Activated CD4-positive, alpha-beta T cell treated with anti-CD3 and anti-CD28 coated beads, Interleukin-2, amount 10 ng/mL, durations not matched to agents 24 days and 14 days (primary cell): ENCODE measurements at places on chromosomes 7 and 10.

- DNase-seq = no peak
These were observed 22.0 kb downstream of the PPP1R3C start for GRCh38 chr10:91610919-91611318.

GRCh38 chr10:36089790-36090440, 447.8 kb upstream of the FZD8 start:
- DNase-seq = no peak

GRCh38 chr7:156038345-156038744, 226.1 kb upstream of the SHH start:
- DNase-seq = no peak

GRCh38 chr10:69272624-69273023, 5.7 kb upstream of the HK1 start:
- DNase-seq = no peak

- DNase-seq = no peak
These were observed 23.6 kb downstream of the DAGLB start for GRCh38 chr7:6423942-6424701.

DNA sequence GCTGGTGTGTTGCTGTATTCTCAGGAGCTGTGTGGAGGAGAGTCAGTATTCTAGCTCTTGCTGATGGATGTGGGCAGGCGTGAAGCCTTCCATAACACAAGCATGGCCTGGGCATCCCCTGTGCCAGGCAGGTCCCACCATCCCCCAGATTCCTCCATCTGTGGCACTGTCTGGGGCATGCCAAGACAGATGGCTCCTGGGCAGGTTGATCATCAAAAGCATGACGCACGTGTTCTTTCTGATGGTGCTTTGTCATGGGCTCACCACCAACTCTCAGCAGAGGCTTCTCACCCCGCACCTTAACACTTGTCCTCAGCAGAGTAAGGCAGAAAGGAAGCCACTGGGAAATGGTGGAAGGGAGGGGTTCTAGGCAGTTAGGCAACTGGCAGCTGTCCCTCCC, 364.3 kb downstream of the PLXNA4 start:
- DNase-seq = no peak

- DNase-seq = no peak
These were observed 167.1 kb upstream of the SMIM30 start for GRCh38 chr7:113285411-113285810.

GRCh38 chr7:129332254-129333035, 101.8 kb upstream of the STRIP2 start:
- DNase-seq = no peak

DNA sequence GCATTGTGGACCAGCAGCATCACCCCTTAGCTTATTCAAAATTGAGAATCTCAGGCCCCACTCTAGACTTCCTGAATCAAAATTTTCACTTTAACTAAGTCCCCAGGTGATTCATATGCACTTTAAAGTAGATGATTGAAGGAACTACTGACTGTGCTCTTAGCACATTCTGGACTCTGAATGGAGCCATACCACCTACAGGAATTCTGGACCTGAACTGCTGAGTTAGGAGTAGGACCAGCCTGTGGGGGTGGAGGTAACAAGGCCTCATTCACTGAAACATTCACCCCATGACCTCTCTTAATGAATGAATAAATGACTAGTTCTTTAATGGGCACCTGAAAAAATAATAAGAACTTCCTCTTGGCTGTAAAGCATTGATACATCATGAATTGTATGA, 7.3 kb downstream of the PDK4 start:
- DNase-seq = no peak

DNA sequence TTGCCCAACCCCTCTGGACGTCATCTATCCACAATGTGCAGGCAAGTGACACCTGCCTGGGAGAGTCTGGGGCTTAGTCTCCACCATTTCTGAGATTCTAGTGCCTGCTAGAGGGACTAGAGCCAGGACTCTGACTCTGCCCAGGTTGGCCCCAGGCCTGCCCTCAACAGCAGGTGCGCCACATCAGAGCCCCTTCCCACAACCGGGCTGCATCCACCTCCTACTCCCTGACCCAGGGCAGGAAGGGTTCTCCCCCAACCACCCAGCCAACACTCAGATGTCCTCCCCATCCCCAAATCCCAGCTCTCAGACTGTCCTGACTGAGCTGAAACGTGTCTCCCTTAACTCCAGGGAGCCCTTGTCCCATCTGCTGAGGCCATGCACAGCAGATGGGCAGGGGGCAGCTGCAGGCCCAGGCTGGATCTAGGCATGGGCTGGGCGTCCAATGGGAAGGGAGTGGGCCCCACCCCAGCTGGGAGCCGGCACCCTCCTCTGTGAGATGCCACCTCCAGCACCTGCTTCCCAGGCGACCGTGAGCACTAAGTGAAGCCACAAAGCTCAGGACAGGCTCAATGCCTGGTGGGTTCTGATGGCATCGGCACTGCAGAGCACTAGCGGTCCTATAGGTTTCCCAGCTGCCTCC, 49.2 kb downstream of the RASGEF1A start:
- DNase-seq = no peak

DNA sequence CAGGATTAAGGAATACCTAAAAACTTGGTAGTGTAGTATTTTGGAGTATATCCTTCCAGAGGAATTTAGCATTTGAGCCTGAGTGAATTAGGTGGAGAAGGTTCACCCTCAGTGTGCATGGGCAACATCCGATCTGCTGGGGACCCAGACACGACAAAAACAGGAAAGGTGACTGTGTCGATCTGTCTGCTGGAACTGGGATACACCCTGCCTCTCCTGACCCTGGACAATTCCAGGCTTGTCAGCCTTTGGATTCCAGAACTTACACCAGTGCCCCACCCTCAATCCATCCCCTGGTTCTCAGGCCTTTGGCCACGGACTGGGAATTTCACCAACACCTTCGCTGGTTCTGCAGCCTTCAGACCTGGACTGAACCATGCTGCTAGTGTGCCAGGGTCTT, 41.9 kb downstream of the PTPRE start:
- DNase-seq = no peak
